ENCODE measurements at places on chromosomes 2 and 18. TPM values are rescaled to one million over a fixed set of nuclear protein-coding genes. Genes with fewer than 3 reads are reported as not detected.

DNA sequence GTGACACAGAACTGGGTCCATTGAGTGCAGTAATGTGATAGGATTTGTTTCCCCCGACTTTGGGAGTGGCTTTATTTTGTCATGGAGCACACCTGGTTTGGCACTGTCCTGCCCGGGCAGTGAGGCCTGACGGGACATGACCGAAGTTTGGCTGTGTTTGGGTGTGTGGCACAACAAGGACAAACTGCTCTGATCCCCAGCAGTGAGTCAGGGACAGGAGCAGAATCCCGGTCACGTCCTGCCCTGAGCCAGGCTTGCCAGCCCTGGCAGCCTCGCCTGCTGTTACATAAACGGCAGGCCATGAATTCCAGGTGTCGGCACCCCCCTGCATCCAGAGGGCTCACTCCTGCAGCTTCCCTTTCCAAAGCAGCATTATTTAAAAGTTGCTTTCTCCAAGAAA, 45.7 kb downstream of the IMPA2 start:
- H3K36me3 ChIP-seq: no peaks in the 10 kb centered on the region
- no peaks in the 10 kb centered on the region for H3K4me1 ChIP-seq
- peak overlapping the region; percentile 65 for H3K27ac ChIP-seq
- no peak overlapping the region for H3K4me3 ChIP-seq

- H3K4me1 ChIP-seq: no peaks in the 10 kb centered on the region
- DNase-seq: no peak
- no peak overlapping the region for H3K4me3 ChIP-seq
- no peaks in the 10 kb centered on the region for H3K27me3 ChIP-seq
Observed at GRCh38 chr2:212052412-212053159, 486.0 kb downstream of the ERBB4 start.

GRCh38 chr18:9643549-9643948, 29.2 kb upstream of the PPP4R1 start:
- H3K27ac ChIP-seq: peak overlapping the region; percentile 4
- no peaks in the 10 kb centered on the region for H3K27me3 ChIP-seq
- no peak overlapping the region for H3K4me3 ChIP-seq
- no peak for DNase-seq
- H3K4me1 ChIP-seq: no peaks in the 10 kb centered on the region

Gene RNU2-63P
- total RNA-seq: not detected

- no peaks in the 10 kb centered on the region for H3K4me1 ChIP-seq
- H3K27ac ChIP-seq: no peak overlapping the region
- no peak overlapping the region for H3K4me3 ChIP-seq
- H3K36me3 ChIP-seq: no peaks in the 10 kb centered on the region
- no peaks in the 10 kb centered on the region for H3K27me3 ChIP-seq
- no peak for DNase-seq
Observed at GRCh38 chr2:118548880-118549488, 298.5 kb downstream of the EN1 start.

DNA sequence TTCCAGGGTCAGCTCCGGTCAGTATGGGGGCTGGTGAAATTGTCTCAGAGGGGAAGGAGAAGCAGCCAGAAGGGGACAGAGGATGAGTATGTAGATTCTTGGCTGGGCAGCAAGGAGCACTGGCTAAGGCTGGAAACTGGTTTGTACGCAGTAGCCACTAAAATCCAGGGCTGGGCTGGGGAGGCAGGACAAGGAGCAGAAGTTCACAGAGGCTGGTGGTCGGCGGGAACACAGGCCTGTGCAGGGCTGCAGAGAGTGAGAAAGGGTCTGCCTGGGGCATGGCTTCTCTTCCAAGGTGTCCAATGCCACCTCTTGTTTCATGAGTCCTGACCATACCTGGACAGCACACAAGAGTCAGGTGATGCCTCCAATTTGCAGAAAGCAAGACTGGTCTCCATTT, 94.4 kb upstream of the HDAC4 start:
- no peak overlapping the region for H3K4me3 ChIP-seq
- H3K27ac ChIP-seq: no peak overlapping the region
- H3K27me3 ChIP-seq: no peaks in the 10 kb centered on the region
- no peaks in the 10 kb centered on the region for H3K36me3 ChIP-seq

DNA sequence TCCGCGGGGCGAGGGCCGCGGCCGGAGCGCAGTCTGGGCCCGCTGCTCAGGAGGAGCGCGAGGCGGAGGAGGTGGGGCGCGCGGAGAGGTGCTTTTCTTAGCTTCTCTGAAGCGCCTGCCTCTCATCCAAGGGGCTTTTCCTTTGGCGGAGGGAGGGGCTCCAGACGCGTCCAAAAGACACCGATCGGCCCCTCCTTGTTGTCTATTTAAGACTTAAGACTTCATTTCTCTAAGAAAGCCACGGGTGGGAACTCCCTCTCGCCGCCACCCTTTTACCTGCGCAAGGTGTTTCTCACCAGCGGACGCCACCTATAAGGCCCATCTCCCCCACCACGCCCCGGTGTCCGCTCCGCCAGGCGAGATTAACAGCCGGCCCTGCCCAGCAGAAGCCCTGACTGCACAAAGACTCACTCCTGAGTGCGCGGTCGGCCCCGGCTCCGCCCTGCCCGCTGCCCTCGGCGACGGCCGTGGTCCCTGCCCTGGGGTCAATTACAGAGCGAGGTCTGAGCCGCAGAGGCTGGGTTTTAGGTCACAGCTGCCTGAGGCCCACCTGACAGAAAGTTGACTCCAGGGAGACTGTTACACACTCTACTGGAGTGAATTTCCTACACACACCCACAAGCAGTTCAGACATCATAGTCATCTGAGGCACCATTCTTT, at the start of gene DSC2:
TSS of gene DSC2 (minus strand) at position 397 of the 660 bp plus-strand sequence. CDS start 450 bp downstream, outside the sequence.
- no peaks in the 10 kb centered on the region for H3K27me3 ChIP-seq
- H3K4me1 ChIP-seq: no peaks in the 10 kb centered on the region
- DNase-seq: peak; percentile 47
- H3K27ac ChIP-seq: peak within 1 kb of the TSS; percentile 94

Gene RND3
- 98.0 TPM for total RNA-seq

- no peaks in the 10 kb centered on the region for H3K27me3 ChIP-seq
- H3K27ac ChIP-seq: no peak overlapping the region
- H3K4me3 ChIP-seq: no peak overlapping the region
- H3K36me3 ChIP-seq: no peaks in the 10 kb centered on the region
- H3K4me1 ChIP-seq: no peaks in the 10 kb centered on the region
- DNase-seq: no peak
Observed at GRCh38 chr2:150653351-150653750, 165.9 kb upstream of the RND3 start.

DNA sequence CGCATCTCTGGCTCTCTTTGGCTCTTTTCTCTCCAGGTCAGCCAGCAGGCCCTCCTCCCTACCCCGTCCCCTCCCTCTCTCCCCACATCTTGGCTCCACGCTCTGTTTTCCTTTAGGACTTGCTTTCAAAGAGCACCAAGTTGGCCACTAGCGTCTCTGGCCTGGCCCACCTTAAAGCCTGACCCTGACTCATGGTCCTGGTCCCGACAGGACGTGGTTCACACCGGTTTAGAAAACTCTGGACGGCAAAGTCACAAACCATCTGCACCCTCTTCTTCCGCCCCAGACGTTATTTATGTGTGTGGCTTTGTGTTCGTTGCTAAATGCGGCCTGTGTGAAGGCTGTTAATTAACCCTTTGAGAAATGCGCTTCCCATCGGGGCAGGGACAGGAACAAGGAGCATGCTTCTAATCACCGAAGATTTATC, 169.0 kb upstream of the HAAO start:
- H3K27ac ChIP-seq: peak overlapping the region; percentile 92
- H3K4me1 ChIP-seq: peaks cover 17% of the 10 kb centered on the region
- H3K27me3 ChIP-seq: no peaks in the 10 kb centered on the region
- DNase-seq: peak; percentile 52
- no peaks in the 10 kb centered on the region for H3K36me3 ChIP-seq

Gene FOXI3
- total RNA-seq: not detected

Gene MYO3B
- 0.15 TPM for total RNA-seq

GRCh38 chr18:32915516-32915915, 142.7 kb upstream of the KLHL14 start:
- H3K36me3 ChIP-seq: no peaks in the 10 kb centered on the region
- H3K27me3 ChIP-seq: no peaks in the 10 kb centered on the region
- no peak overlapping the region for H3K4me3 ChIP-seq
- H3K4me1 ChIP-seq: no peaks in the 10 kb centered on the region
- no peak for DNase-seq
- H3K27ac ChIP-seq: no peak overlapping the region

- H3K4me1 ChIP-seq: no peaks in the 10 kb centered on the region
- no peaks in the 10 kb centered on the region for H3K27me3 ChIP-seq
- H3K4me3 ChIP-seq: no peak overlapping the region
- H3K36me3 ChIP-seq: no peaks in the 10 kb centered on the region
Observed at GRCh38 chr2:69836316-69836715, 6.9 kb downstream of the GMCL1 start.

GRCh38 chr2:157782057-157782845, 93.9 kb downstream of the ACVR1 start:
- no peaks in the 10 kb centered on the region for H3K36me3 ChIP-seq
- peak overlapping the region; percentile 13 for H3K27ac ChIP-seq
- no peak for DNase-seq
- H3K4me1 ChIP-seq: peaks cover 8% of the 10 kb centered on the region
- no peaks in the 10 kb centered on the region for H3K27me3 ChIP-seq

DNA sequence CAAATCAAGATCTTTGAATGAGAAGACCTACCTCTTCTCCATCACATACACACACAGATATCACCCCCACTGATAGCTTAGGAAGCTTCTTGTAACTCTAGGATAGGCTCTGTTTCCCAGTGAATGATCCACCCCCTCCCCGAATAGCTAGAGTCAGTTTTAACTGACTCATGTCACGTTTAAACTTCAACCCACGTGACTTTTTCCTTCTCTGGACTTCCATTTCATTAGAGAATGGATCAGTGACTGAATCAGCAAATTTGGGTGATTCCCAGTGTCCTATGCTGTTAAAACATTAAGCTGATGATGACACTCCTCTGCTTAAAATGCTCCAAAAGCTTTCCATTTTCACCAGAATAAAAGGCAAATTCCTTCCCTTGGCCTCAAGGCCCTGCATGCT, 185.9 kb upstream of the LHCGR start:
- H3K4me1 ChIP-seq: no peaks in the 10 kb centered on the region
- no peaks in the 10 kb centered on the region for H3K36me3 ChIP-seq
- H3K27ac ChIP-seq: no peak overlapping the region
- H3K27me3 ChIP-seq: no peaks in the 10 kb centered on the region
- DNase-seq: no peak

DNA sequence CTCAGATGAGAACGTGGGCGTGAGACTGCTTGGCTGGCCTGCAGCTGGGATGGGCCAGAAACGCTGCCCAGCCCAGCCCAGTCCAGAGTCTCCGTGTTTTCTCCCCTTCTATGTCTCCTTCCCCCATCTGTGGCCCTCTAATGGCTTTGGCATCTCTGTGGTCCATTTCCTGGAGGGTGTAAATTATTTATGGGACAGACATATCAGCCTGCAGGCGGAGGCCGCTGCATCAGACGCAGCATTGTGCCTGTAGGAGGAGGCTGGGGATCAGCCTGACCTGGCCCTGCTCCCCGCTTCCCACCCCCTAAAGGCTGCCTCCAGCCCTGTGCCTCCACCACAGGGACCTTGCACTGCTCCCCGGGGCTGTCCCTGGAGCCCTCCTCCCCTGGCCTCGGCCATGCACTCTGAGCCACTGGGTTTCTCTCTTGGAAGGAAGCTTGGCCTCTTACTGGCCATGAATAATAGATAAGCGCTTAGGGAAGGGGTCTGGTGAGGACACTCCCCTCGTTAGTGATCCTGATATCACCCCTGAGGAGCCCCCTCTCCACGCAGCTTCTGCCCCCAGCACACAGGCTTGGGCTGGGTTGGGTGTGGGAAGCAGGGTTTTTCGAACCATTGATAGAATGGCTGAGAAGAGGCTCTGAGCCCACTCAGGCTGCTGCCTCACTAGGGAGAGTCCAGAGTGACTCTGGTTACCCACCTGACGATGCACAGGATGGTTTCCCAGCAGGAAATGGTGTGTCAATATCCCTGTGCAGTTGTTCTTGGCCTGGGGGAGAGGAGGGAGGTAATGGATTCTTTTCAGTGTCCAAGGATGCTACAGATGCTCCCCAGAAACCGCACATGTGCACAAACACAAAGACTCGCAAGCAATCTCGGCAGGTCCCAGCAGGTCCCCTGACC, 185.5 kb downstream of the MYCN start:
- no peaks in the 10 kb centered on the region for H3K27me3 ChIP-seq
- H3K4me1 ChIP-seq: no peaks in the 10 kb centered on the region
- H3K27ac ChIP-seq: no peak overlapping the region
- no peak overlapping the region for H3K4me3 ChIP-seq

GRCh38 chr2:200695191-200695590, 109.4 kb downstream of the AOX1 start:
- H3K27ac ChIP-seq: no peak overlapping the region
- H3K4me3 ChIP-seq: no peak overlapping the region
- no peaks in the 10 kb centered on the region for H3K36me3 ChIP-seq
- H3K4me1 ChIP-seq: no peaks in the 10 kb centered on the region
- DNase-seq: no peak
- no peaks in the 10 kb centered on the region for H3K27me3 ChIP-seq

DNA sequence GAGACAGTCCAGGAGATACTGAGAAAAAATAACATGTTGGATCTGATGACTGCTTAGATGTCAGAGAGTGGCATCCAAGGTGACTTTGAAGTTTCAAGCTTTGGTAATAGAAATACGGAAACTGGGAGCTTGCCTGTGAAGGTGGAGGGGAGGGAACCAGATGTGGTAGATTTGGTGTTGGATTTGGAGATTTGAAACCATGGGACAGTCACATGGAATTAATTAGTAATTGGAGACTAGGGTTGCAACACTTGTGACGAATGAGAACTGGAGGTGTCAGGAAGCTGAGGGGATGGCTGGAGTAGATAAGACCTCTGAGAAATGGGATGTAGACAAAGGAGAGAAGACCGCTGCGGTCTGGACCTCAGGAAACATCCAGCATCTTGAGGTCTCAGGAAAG, 46.7 kb downstream of the RPL37A start:
- no peaks in the 10 kb centered on the region for H3K27me3 ChIP-seq
- peak overlapping the region; percentile 69 for H3K27ac ChIP-seq

Gene TMEM198
- 1.9 TPM for total RNA-seq

DNA sequence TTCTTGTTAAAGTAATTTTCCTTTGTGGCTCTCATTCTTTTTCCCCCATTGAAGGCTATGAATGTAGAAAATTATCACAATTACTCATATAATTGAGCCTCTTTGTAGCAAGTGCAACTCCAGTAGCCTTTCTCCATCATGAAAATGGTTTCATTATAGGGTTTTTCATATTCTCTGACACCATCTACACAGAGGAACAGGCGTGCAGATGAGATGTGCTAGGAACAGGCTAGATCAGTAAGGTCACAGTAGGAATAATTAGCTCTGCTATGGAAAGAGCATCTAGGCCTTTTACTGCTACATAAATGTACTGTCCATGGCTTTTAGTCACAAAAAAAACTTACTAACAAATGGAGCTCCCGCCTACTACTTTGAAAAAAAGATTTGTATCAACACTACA, 12.6 kb upstream of the DLX1 start:
- H3K4me3 ChIP-seq: no peak overlapping the region
- no peaks in the 10 kb centered on the region for H3K27me3 ChIP-seq
- no peaks in the 10 kb centered on the region for H3K4me1 ChIP-seq
- no peak overlapping the region for H3K27ac ChIP-seq
- DNase-seq: no peak
- H3K36me3 ChIP-seq: no peaks in the 10 kb centered on the region

GRCh38 chr18:37391698-37392548, 173.7 kb downstream of the CELF4 start:
- no peaks in the 10 kb centered on the region for H3K27me3 ChIP-seq
- no peak overlapping the region for H3K4me3 ChIP-seq
- H3K4me1 ChIP-seq: no peaks in the 10 kb centered on the region
- H3K27ac ChIP-seq: no peak overlapping the region
- DNase-seq: no peak

- peaks cover 23% of the 10 kb centered on the region for H3K4me1 ChIP-seq
- H3K4me3 ChIP-seq: no peak overlapping the region
Observed at GRCh38 chr2:46846536-46846935, 69.1 kb downstream of the MCFD2 start.

Measured in breast epithelium (tissue), 4 donors.